ENCODE measurements at places on chromosomes 6 and 20. TPM values are rescaled to one million over a fixed set of nuclear protein-coding genes. Genes with fewer than 3 reads are reported as not detected.

GRCh38 chr6:36917541-36918193 is 31.9 kb downstream of the C6orf89 start:
- peaks cover 6% of the 10 kb centered on the region for H3K27me3 ChIP-seq
- peaks cover 4% of the 10 kb centered on the region for H3K36me3 ChIP-seq
- H3K4me3 ChIP-seq: no peak overlapping the region
- DNase-seq: no peak

DNA sequence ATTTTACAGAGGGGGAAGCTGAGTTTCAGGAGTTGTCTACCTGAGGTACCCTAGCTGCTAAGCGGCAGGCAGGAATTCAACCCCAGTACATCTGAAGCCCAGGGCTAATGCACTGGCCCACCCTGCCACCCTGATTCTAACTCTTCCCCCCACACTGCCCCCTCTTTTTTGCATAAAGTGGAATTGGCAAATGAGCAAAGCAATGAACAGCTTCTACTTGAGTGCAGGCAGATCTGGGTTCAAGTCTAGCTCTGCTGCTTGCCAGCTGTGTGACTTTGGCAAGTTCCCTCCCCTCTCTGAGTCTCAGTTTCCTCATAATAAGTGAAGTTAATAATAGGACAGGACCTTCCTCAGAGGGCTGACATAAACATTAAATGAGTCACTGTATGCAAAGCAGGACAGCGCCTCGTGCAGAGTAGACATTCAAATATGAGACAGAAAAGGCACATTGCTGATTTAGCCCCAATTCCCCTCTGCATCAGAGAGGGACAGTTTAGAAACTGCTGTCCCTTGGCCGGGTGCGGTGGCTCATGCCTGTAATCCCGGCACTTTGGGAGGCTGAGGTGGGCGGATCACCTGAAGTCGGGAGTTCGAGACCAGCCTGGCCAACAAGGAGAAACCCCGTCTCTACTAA is 4.7 kb downstream of the ADA start:
- H3K27me3 ChIP-seq: peaks cover 9% of the 10 kb centered on the region
- H3K4me1 ChIP-seq: no peaks in the 10 kb centered on the region
- no peak overlapping the region for H3K27ac ChIP-seq
- DNase-seq: no peak
- no peaks in the 10 kb centered on the region for H3K36me3 ChIP-seq
- H3K4me3 ChIP-seq: no peak overlapping the region

DNA sequence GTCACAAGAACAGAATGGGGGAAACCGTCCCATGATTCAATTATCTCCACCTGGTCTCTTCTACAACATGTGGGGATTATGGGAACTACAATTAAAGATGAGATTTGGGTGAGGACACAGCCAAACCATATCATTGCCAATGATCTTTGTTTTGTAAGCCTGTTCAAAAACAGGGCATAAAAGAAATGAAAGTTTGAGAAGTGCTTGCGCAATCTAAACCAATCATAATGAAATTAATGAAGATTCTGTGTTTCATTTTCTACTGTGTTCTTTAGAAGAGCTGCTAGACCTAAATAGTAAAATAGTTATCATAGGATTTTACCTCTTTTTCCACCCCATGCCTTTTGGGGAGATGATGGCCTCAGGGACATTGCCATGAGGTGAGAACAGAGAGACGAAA is 761.3 kb downstream of the HDGFL1 start:
- H3K27ac ChIP-seq: no peak overlapping the region
- peaks cover 4% of the 10 kb centered on the region for H3K36me3 ChIP-seq
- no peak overlapping the region for H3K4me3 ChIP-seq
- H3K4me1 ChIP-seq: peaks cover 6% of the 10 kb centered on the region
- DNase-seq: no peak

DNA sequence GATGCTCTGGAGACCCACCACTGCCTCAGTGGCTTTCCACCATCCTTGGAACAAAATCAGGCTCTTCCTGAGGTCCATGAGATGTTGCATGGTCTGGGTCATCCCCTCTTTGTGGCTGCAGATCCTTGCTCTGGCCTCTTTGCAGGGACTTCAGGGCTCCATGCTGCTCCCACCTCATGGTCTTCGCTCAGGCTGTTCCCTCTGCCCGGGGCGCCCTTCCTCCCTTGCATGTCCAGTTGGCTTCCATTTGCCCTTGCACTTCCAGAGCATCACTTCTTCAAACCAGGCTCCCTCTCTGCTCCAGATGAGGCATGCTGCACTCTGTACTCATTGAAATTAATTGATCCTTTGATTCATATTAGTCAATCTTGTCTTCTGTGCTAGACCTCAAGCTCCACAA is 4.4 kb upstream of the PHACTR3 start:
- H3K4me3 ChIP-seq: no peak overlapping the region
- H3K36me3 ChIP-seq: no peaks in the 10 kb centered on the region
- peaks cover 6% of the 10 kb centered on the region for H3K4me1 ChIP-seq
- no peak overlapping the region for H3K27ac ChIP-seq
- H3K27me3 ChIP-seq: peaks cover 20% of the 10 kb centered on the region
- DNase-seq: no peak

DNA sequence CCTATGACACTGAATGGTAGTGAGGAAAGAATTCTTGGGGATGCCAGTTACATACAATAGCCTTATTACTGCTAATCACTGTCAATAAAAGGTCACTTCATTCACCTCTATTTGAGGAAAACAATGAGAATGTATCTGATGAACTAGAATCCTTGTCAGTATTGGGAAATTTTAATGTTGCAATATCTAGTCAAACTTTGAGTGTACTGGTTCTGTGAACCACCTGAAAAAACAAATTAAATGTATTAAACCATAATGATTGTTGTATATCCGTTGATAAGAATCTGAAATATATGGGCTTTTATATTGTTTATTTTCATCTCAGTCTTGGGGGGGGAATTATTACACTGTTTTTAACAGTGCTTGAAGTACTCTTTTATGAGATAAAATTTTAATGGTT is 10.6 kb downstream of the TAF11 start:
- no peak overlapping the region for H3K27ac ChIP-seq
- H3K36me3 ChIP-seq: peaks cover 5% of the 10 kb centered on the region
- H3K4me1 ChIP-seq: peaks cover 3% of the 10 kb centered on the region

The NKAIN2 gene
- 0.56 TPM for total RNA-seq

DNA sequence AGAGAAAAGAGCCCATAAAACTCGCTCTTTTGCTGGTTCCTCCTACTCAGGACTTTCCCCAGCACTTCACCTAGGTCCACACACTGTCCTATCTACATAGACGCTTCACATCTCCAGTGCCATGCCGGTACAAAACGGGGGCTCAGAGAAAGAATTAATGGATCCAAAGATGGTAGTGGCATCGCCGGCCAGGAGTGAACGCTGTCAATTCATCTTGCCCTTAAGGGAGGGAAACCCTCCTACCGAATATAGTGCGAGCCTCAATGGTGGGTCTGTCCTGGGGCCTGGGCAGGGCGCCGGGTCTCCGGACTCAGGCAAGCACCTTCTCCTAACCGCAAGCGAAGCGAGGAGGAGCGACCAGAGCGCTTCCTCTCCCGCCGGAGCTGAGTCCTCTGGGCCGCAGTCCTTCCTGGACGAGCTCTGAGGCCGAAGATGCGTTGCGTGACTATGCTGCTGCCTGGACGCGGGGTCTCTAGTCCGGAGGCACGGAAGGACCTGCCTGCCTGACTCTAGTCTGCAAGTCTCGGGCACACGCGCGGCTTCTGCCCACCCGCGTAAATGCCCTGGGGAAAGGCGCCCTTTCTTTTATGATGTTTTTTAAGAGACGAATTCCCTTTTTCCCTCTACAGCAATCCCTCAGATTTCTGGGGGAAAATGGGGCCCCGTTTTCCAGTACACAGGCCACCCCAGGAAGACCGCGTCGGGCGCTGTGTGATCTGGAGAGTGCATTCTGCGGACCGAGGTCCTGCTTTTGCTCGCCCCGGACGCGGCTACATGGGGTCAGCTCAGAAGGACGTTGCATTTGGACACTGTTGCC is 100.1 kb upstream of the PRDM1 start:
- DNase-seq: peak; percentile 45
- no peak overlapping the region for H3K27ac ChIP-seq
- peaks cover 10% of the 10 kb centered on the region for H3K36me3 ChIP-seq
- H3K27me3 ChIP-seq: peaks cover 22% of the 10 kb centered on the region

The SAPCD1 gene
- 3.7 TPM for total RNA-seq

The HAO1 gene
- total RNA-seq: not detected

DNA sequence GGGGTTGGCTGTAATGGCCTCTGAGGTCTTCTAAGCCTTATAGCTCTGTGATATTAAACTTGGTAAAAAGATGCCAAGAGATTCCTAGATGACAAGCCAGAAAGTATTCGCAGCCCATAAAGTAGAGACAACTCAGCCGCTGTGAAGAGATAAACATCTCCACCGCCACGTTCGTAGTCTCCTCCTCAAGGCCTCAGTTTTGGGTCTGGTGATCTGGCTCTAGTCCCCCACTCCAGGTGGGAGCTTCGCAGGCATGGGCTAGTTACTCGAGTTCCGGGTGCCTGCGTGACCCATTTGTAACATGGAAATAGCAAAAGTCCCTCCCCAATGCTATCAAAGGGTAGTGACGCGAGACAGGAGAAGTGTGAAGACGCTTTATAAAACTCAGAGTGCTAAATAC is 28.3 kb upstream of the AFDN start:
- H3K27me3 ChIP-seq: peaks cover 24% of the 10 kb centered on the region
- peaks cover 46% of the 10 kb centered on the region for H3K4me1 ChIP-seq
- peak overlapping the region; percentile 99 for H3K27ac ChIP-seq
- no peak for DNase-seq

The PRSS35 gene
- total RNA-seq: 26.6 TPM

DNA sequence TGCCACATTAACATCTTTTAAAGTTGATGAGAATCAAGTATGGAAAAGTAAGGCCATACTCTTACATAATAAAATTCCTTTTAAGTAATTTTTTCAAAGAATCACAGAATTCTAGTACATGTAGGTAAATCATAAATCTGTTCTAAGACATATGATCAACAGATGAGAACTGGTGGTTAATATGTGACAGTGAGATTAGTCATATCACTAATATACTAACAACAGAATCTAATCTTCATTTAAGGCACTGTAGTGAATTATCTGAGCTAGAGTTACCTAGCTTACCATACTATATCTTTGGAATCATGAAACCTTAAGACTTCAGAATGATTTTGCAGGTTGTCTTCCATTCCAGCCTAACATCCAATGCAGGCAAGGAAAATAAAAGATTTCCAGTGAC is 11.6 kb downstream of the PLN start:
- H3K27ac ChIP-seq: no peak overlapping the region
- no peak overlapping the region for H3K4me3 ChIP-seq
- no peak for DNase-seq
- H3K27me3 ChIP-seq: no peaks in the 10 kb centered on the region
- H3K4me1 ChIP-seq: peaks cover 7% of the 10 kb centered on the region
- no peaks in the 10 kb centered on the region for H3K36me3 ChIP-seq

- H3K4me3 ChIP-seq: no peak within 1 kb of the TSS
- no peak within 1 kb of the TSS for H3K27ac ChIP-seq
- H3K4me1 ChIP-seq: no peaks in the 10 kb centered on the region
- DNase-seq: no peak
Observed at GRCh38 chr6:54308289-54308985, at the start of gene TINAG. TINAG (plus strand) TSS chr6:54308441; CDS start chr6:54308551, 110 bp downstream.

The CDSN gene
- total RNA-seq: not detected

The DZANK1 gene
- 6.4 TPM for total RNA-seq

- H3K4me3 ChIP-seq: no peak overlapping the region
- no peaks in the 10 kb centered on the region for H3K27me3 ChIP-seq
- no peaks in the 10 kb centered on the region for H3K4me1 ChIP-seq
- H3K36me3 ChIP-seq: no peaks in the 10 kb centered on the region
Observed at GRCh38 chr6:56618050-56618449, 24.6 kb downstream of the DST start.

DNA sequence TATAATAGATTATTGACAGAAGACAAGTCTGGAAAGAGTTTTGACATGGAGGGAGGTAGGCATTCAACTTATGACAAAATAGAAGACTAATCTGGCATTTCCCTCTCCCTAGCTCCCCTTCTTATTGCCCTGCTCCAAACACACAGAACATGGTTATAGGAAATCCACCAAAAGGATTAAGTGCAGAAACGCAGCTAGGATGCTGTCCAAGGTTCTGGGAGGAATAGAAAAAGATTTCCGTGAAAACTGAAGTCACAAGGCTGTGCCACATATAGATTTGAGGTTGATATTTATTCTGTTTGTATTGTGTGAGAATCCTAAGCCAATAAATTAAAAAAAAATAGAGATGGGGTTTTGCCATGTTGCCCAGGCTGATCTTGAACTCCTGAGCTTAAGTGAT is 107.9 kb upstream of the MAP3K7 start:
- H3K36me3 ChIP-seq: no peaks in the 10 kb centered on the region
- DNase-seq: no peak
- H3K4me3 ChIP-seq: no peak overlapping the region
- no peak overlapping the region for H3K27ac ChIP-seq
- H3K27me3 ChIP-seq: peaks cover 2% of the 10 kb centered on the region

The TP53INP2 gene
- total RNA-seq: 178 TPM

The OPRM1 gene
- not detected for total RNA-seq

The SGK2 gene
- total RNA-seq: 0.56 TPM

DNA sequence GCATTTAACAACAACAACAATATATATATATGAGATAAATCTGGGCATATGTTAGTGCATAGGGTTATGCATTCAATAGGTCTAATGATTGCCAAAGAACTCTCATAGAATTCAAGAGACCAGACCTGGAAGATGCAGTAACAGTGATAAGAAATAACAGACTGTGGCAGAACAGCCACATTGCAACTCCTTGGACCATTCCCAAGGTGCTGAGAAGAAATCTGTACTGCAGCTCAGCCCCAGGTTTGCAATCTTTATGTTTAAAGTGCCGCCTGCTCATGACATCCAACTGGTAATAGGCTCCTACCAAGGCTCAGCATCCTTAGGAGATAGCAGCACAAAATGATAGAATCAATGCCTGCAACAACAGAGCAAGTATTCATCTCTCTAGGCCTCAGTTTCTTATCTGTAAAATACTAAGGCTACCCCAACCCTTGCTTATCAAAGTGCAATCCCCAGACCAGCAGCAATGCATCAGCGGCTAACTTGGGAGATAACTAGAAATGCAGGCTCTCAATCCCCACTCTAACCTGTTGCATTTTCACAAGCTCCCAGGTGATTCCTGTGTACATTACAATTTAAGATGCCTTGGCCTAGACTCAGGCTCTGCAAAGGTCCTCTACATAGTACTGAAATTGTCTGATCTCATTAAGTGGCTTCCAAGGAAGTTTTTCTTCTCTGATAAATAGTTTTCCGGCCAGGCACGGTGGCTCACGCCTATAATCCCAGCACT is 30.6 kb upstream of the PIM1 start:
- peaks cover 34% of the 10 kb centered on the region for H3K4me1 ChIP-seq
- DNase-seq: no peak
- no peaks in the 10 kb centered on the region for H3K36me3 ChIP-seq
- H3K27ac ChIP-seq: no peak overlapping the region
- H3K27me3 ChIP-seq: peaks cover 2% of the 10 kb centered on the region

DNA sequence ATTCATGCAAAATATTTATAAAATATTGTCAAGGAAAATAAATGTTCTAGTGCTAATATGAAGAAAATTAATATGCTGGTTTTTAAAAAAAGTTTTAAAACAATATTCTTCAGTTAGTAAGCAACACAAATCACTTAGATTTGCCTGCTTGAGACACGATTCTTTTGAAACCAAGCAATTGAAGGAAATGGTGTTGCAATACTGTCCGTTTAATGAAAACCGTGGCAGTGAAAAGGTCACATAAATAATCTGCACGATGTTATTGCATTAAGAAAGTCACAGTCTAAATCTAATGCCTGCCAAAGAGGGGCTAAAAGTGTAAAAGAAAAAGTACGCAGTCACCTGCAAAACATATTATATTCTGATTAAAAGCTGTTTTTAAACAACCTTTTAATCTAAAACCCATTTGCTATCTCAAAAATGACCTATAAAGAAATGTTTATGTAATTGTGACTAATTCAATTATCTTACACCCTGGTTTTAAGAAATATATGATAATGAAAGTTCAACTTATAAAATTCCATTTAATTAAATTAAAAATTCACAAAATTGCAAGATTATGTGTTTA is 143.0 kb downstream of the GMDS start:
- H3K27me3 ChIP-seq: no peaks in the 10 kb centered on the region
- no peak overlapping the region for H3K4me3 ChIP-seq
- H3K4me1 ChIP-seq: peaks cover 10% of the 10 kb centered on the region
- no peak for DNase-seq

Measured in glutamatergic neuron (in vitro differentiated cells).